ENCODE measurements at places on chromosomes 6 and 20.
A peak's percentile ranks its signal among the peaks of the same experiment; 100 is the strongest.

- peak; percentile 79 for DNase-seq
Measured at GRCh38 chr6:31083742-31084354, 28.5 kb downstream of the C6orf15 start.

DNA sequence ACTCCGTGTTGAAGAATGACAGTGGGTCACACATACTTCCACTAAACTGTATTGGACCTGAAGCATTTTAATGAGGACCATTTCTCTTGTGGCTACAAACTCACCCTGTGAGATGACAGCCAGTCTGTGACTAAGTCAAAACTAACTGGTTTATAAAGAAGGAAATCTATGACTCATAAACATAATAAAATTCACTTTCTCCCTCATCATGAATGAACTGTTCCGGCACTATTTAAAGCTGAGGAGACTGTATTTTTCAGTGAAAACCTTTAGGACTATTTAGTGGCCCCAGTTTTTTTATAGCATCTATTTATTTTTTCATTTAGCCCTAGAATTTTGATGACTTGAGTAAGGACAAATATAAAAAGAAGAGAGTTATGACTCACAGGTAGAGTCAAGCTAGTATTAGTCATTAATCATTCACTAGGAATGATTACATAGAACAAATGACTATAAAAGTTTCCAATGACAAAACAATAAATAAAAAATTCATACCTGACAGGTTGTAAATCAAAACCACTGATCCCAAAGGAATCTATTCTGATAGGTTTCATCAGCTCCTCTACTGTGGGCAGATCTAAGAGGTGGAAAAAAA is 34.2 kb downstream of the CEP162 start:
- DNase-seq, result no peak

- no peak for DNase-seq
Measured at GRCh38 chr20:17651760-17652388, 30.2 kb downstream of the RRBP1 start.

GRCh38 chr6:52640170-52640569 is 30.7 kb upstream of the TMEM14A start:
- no peak for DNase-seq

DNA sequence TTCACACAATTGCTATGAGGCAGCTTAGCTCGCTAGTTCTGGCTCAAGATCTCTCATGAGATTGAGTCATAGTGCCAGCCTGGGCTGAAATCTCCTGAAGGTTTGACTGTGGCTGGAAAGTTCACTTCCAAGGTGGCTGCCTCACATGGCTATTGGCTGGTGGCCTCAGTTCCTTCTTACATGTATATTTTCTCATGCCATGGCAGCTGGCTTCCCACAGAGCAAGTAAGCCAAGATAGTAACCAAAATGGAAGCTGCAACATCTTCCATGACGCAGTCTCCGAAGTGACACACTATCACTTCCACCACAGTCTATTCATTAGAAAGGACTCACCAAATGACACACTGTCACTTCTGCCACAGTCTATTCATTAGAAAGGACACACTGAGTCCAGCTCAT is 160.4 kb upstream of the PRDM1 start:
- DNase-seq, result no peak
